ENCODE measurements at places on chromosomes 13 and 19. TPM values are rescaled to one million over a fixed set of nuclear protein-coding genes. Genes with fewer than 3 reads are reported as not detected.

The DLEU7 gene
- 0.53 TPM for total RNA-seq

The TINCR gene
- 0.42 TPM for total RNA-seq

DNA sequence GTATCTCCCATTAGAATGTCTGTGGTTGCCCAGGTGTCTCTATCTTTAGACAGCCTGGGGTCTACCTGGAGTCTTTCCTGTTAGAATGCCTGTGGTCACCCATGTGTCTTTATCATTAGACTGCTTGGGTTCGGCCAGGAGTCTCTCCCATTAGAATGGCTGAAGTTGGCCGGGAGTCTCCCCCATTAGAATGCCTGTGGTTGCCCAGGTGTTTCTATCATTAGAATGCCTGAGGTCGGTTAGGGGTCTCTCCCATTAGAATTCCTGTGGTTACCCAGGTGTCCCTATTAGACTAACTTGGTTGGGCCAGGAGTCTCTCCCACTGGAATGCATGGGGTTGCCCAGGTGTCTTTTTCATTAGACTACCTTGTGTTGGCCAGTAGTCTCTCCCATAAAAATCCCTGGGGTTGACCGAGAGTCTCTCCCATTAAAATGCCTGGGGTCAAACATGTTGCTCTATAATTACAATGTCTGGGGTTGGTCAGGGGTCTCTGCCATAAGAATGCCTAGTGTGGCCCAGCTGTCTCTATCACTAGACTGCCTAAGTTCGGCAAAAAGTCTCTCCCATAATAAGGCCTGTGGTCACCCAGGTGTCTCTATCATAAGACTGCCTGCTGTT lies 1448.7 kb downstream of the UQCRFS1 start:
- DNase-seq, result no peak

- no peak for DNase-seq
Measured at GRCh38 chr13:106916329-106916976, 348.5 kb upstream of the ARGLU1 start.

DNA sequence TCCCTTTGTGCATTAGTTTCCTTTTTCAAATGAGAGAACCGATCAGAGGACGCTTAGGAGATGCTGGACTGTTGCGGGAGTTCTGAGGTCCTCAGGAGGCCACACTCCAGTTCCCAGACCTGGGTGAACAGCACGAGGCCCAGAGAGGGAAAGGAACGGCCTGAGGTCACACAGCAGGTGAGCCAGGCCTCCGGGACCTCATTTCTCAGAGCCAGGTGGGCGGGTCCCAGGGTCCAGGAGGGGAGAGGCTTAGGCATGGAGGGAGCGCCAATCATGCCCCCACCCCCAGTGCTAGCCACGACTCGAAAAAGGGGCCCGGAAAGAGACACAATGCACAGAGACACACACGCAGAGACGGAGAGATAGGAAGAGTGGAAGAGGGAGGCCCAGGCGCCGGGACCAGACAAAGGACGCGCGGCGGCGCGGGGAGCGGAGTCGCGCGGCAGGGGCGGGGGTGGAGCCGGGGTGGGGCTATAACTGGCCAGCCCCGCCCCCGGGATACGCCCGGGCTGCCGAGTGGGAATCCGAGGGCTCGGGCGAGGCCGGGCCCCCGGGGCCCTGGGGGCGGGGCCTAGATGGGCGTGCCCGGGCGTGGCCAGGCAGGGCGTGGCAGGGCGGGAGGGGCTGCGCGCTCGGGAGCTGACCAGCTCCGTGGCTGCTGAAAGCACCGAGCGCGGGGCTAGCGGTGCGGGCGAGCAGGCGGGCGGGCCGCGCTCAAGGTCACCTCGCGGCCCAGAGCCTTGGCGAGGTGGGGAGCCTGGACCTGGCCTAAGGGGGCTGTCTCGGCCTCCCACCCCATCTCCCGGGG lies 1.6 kb downstream of the ELAVL3 start:
- no peak for DNase-seq

All from B cell (primary cell).